ENCODE measurements at places on chromosomes 1 and 21.

DNA sequence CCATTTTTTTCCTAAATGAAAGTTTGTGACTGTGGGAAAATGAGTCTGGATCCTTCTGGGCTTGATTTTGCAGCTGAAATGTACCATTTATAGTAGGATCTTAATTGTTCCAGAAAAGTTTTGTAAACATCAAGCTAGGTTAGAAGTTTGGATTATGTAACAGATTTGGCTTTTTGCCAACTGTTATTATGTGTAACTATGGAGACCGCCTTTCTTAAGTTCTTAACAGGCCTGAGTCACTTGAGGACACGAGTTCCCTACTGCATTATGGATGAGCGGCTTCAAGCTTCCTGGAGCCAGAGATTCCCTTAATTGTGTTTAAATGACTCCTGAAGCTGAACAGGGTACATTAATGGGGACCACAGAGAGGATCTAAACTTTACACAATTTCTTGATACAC is 22.2 kb downstream of the SLC25A33 start:
- DNase-seq: no peak

GRCh38 chr1:94819945-94820746 is at the start of gene SLC44A3:
Gene SLC44A3 (plus strand): TSS chr1:94820357. CDS start chr1:94820452, 95 bp downstream.
- peak; percentile 55 for DNase-seq

DNA sequence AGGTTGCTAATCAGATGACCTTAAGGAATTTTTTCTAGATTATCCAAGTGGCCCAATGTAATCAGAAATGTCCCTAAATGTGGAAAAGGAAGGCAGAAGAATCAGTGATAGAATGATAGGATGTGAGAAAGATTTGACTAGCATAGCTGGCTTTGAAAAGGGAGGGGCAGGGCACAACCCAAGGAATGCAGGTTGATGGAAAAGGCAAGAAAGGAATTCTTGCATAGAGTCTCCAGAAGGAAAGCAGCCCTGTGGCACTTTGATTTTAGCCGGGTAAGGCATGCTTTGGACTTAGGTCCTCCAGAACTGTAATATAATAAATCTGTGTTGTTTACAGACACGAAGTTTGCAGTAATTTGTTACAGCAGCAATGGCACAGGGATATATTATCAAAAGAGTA is 375.7 kb upstream of the B3GALT2 start:
- no peak for DNase-seq

GRCh38 chr1:53086491-53087070 is 24.6 kb downstream of the PODN start:
- DNase-seq: no peak

GRCh38 chr1:206556047-206556749 is 48.9 kb downstream of the RASSF5 start:
- DNase-seq: peak; percentile 74

DNA sequence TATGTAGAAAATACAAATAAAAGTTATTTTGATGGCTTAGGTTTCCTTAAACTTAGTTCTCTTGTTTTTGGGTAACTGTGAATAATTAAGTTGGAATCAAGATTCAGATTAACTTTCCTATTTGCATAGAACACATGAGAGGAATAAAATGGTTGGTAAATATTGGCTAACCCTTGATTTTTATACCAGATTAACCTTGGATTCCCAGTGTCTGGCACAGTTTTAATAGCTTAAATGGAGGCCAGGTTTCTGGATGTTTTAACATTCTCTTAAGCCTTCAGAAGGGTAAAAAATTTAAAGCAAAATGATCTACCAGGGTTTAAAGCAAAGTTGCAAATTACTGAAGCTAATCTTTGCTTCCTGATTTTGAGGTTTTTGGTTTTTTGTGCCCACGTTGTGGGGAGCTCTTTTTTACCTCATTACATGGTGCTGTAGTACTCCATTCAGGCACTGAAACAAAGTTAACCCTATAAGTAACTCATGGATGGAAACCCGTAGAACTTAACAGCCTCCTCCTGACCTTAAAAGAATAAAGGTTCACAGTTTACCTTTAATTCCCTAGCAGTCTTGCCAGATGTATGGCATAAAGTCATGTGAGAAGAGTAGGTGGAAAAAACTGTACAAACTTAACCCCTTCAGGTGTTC is 8.4 kb upstream of the SPATA1 start:
- no peak for DNase-seq

- no peak for DNase-seq
Measured at GRCh38 chr21:37770461-37770860, 145.8 kb downstream of the KCNJ6 start.

DNA sequence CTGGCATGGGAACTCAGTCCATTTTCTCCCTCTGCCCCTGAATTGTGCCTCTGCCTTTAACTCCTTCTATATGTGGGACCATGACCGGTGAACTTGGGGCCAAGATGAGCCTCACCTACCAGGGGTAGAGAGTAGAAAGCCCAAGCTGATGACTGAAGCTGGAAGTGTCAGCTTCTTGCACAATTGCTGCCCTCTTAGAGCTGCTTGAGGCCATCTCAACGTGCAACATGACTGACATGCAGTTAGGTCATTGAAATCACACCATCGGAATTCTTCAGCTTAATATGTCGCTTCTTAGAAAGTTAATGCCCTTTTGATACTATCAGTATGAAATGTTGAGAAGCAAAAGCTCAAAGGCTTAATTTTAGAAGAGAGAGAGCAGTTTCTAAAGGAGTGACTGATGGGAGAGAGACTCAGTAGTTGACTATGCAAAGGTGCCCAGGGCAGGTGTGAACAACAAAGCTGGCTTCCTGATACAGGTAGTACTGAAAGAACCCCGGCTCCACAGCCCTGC is 89.4 kb upstream of the UBE2U start:
- no peak for DNase-seq

DNA sequence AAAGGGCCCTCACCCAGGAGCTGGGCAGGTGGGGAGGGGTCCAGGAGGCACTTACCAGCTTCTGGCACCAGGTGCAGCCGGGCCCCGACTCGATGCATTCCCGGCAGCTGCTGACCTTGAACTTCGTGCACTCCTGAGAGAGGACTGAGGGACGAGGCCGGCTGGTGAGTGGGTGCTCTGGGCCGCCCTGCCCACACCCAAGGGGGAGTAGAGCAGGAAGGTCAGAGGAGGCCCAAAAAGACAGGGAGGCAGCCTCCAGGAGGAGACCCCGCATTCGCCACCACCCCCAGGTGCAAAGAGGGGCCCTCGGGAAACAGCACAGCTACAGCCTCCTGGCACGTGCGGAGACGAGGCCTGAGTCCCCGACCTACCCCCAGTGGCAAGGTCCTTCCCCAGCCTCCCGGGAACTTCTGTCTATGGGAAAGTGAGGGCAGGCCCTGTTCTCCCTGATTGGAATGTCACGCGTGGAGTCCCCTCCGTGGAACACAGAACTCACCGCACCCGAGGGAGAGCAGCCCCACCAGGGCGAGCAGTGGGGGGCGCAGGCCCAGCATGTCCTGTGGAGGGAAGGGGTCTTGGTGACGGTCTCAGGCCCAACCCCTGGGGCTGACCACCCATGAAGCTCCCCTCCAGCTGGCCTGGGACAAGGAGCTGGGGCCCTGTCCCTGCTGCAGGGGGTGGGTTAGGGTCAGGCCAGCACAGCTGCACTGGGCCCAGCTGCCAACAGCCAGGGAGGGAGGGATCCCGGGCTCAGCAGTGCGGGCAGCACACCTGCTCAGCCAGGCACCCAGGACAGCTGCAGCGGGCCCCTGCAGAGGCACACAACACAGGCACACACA is 10.3 kb downstream of the ITGB2 start:
- no peak for DNase-seq

DNA sequence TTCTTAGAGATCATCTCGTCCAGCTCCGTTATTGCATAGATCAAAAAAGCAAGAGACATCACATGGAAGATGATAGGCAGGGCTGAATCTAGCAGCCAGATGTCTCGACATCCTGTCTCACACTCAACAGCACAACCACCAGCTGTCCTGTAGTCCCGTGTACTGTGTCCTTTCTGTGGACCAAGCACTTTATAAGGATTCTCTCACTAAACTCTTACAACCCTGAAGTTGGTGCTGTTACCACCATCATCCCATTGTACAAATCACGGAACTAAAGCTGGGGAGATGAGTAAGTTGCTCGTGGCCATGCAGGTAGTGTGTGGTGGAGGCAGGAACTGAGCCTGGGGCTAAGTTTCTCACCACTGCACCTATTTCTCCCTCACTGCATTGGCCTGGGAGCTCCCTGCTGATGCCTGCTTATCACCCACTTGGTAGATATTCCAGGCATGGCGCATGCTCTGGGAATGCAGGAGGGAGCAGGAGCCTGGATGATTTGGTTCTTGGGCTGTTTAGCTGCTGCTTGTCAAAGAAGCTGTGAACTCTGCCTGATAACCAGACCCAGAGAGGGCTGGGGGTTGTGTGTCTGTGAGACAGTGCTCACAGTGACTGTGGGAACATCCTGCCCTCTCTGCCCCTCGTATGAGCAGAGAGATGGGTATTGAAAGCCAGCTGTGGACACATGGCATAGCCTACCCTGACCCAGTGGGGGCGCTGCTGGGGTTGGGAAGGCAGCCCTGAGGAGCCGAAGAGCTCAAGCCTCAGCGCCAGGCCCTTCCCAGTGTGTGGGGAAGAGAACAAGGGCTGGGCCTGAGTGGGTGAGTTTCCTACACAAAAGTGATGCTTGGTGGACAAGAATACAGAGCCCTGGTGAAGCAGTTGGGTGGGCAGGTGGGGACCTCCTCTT is 13.6 kb downstream of the PPFIA4 start:
- DNase-seq: no peak

DNA sequence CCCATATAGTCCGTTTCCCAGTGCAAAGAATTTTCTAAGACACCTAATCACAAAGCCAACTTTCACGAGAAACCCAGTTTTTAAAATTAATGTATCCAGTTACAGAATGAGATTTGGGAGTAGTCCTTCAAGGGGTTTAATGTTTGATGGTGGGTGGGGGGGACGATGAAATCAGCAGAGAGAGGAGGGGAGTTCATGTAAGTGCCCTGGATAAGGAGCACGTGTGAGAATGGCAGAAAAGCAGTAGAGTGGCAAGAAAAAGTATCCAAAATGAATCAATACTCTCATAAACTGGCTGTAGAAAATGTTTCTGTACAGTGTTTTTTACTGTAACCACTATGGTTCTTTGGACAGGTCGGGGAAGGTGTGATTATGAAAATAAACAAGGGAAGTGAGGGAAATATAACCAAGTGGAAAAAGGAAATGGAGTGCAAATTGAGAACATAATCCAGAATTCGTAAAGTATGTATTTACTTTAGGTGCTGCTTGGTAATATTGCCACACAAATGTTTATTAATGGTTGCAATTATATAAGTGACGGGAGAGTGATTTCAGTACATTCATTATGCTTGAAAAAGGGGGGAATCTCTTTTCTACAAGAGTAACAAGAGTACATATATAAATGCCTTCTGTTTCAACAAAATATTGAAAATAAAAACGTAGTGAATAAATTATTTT is 118.7 kb upstream of the RRP15 start:
- no peak for DNase-seq

- no peak for DNase-seq
Measured at GRCh38 chr1:115890580-115890979, 49.7 kb upstream of the NHLH2 start.

DNA sequence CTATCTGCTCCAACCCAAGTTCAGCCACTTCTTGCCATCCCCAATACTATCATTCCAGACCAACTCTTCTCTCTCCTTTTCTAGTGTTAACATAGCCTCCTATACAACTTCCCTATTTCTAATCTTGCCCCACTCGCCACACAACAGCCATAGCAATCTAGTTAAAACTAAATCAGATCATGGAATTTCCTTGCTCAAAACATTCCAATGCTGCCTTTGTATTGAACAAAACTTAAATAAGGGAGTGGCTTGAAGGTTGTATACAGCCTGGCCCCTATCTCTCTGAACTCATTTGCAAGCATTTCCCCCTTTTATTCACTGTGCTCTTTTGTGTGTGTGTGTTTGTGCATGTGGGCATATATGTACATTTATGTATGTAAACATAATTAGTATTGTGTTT is 118.1 kb upstream of the SGIP1 start:
- no peak for DNase-seq

DNA sequence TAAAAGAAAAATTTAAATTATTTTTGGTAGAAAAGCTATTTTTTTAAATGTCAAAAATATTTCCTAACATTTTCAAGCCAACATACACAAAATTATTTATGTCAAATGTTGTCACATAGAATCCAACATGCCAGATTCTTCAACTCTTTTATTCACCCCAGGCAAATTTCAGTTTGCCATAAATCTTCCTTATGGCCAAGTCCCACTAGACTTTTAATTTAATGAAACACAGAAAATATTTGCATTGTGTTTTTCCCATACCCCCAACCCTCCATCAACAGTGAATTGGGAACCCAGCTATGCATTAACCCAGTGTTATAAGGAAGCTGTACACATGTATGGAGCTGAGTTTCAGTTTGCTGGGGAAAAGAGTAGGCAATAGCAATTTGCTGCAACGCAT is 41.4 kb downstream of the DUSP10 start:
- DNase-seq: no peak

- no peak for DNase-seq
Measured at GRCh38 chr1:34164771-34165391, at the start of gene CSMD2. Gene CSMD2 (minus strand): TSS chr1:34165230. CDS start chr1:34165097, 133 bp downstream.

- no peak for DNase-seq
Measured at GRCh38 chr1:183093786-183094298, 70.6 kb downstream of the LAMC1 start.

DNA sequence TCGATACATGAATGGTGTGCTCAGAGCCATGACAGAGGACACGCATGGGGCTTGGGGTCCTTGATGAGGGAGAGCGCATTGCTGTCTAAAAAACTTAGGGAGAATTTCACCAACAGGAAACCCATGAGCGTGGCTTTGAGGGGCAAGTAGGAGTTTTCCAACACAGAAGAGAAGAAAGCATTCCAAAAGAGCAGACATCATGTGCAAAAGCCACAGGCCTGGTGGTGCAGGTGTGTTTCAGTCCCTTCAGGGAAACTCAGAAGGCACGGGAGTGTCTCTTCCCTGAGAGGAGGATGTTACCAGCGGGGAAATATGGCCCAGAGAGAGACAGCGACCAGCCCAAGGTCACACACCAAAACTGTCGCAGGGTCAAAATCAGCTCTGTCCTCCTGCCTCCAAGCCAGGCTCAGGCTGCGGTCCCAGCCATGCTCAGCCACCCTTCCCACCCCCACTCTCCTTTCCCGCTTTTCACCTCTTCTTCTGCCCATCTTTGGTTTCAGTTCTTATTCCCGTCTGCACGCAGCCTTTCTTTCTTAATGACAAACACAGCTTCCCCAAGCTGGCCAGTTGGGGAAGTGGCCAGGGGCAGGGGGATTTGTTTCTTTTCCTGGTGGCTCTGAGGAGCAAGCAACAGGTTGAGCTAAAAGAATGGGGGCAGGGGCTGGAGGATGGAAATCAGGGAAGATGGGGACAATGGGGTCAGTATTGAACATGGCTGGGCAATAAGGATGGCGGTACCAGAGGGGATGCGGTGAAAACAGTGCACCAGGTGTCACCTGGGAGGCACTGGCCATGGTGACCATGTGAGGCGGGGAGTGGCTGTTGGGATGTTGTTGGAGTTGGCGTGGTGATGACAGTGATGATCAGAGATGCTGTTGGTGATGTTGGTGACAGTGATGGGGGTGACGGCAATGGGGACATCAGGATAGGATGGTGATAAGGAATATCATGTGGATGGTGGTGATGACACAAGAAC is 10.3 kb downstream of the LAPTM5 start:
- DNase-seq: no peak

DNA sequence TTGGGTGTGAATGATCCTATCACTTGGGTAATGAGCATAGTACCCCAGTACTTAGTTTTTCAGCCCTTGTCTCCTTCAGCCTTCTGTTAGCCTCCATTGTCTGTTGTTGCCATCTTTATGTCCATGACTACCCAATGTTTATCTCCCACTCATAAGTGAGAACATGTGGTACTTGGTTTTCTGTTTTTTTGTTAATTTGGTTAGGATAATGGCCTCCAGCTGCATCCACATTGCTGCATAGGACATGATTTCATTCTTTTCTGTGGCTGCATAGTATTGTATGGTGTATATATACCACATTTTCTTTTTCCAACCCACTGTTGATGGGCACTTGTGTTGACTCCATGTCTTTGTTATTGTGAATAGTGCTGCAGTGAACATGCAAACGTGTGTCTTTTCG is 39.6 kb upstream of the GPR52 start:
- DNase-seq: no peak
